D721Med (cell line): ENCODE measurements at places on chromosomes 6 and 20.

DNA sequence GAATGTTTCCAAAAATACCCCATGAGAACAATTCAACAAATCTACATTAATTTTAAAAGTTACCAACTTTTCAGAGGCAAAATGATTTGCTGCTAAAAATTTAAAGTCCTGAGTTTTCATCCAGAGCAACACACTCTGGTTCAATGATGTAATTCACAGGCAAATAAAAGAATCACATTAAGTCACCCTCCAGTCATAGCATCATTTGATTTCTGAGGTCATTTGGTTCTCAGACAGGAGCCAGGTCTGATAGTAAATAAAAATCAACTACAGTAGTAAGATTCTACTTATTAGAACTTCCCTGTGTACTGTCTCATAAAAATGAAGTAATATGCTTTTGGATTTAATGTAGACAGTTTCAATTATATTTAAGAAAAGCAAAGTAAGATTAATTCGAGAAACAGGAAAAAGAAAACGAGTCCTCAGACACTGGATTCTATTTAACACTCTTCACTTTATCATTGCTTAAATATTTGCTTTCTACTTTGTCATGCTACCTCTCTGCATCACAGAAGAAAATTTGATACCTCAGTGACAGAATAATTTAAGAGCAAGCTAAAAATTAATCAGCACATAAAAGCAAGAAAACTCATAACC lies 25.8 kb downstream of the MAP7 start:
- DNase-seq: no peak

DNA sequence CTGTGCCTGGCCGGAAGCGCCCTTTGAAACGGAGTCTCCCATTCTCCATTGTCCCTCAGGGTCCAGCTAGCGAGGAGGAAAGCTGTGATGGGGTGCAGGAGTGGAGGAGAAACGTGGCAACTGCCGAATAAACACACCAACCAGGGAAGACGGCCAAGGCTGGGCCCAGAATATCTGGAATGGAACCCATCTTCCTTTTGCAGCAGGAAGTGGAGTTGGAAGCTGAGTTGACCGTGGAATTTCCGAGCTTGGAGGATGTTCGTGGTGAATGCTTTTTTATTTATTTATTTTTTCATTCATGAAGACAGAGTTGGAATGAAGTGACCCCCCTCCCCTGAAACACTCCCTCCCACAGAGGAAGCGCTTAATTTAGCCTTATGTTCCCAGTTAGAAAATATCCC lies 105.6 kb upstream of the RNF24 start:
- DNase-seq: no peak

DNA sequence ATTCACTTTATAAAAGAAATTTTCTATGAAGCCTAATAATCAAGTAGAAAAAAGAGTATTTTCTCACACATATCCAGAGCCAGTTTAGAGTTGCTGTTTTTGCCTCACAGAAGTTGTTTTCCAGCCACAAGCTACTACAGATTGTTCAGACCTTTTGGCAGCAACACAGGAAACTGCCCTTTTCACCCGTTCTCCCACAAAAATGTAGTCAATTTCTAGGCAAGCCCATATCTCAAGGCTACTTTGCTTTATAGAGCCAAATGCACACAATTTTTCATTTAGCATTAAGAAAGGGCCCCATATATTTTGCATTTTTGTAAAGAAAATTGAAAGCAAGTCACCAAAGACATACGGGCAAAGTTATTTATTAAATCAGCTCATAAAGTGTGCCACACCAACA lies 49.5 kb downstream of the EPB41L2 start:
- no peak for DNase-seq

GRCh38 chr6:116616737-116617053 lies 416 bp downstream of the RSPH4A start:
- DNase-seq: no peak

GRCh38 chr6:63635588-63636517 lies at the start of gene PHF3:
Gene PHF3 (plus strand): TSS chr6:63635802. CDS start chr6:63646552, 10,750 bp downstream.
- DNase-seq: peak; percentile 52

DNA sequence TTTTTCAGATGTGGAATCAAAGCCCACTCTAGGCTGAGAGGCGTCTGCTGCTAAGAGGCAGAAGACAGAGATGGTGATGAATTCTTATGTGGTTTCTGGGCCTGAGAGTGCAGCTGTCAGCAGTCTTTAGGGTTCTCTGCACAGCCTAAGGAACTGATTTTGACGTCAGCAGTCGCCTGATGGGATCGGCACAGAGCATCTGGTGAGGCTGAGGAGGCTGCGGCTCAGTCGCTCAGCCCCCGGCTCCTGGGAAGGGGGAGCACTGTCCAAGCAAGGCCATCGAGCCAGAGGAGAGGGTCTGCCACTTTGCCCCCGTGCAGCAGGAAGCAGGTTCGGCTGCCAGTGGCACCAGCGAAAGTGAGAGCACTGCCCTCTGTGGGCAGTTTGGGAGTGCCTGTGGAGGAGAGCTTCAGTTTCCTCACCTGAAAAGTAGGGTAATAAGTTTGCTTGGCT lies 92.5 kb downstream of the TCP11 start:
- peak; percentile 47 for DNase-seq

GRCh38 chr20:11057624-11058023 lies 383.8 kb upstream of the JAG1 start:
- DNase-seq: no peak

DNA sequence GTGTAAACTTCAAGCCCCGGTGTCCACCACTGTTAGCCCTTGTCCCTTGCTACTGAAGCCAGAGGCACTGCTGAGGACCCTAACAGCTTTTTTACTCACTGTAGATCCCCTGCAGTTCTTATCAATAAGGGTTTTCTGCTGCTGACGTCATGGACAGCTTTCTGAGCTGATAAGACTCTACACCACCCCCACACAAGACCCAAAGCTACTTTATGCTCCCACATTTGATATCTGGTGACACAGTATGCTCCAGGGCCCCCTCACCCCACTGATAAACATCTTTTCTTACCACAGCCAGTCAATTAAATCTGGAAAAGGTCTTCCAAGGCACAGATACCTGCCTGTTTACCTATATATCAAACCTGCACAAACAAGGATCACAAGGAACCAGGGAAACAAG lies 65.3 kb downstream of the NUS1 start:
- no peak for DNase-seq

GRCh38 chr20:59940956-59941294 lies 736 bp downstream of the FAM217B start:
- no peak for DNase-seq

DNA sequence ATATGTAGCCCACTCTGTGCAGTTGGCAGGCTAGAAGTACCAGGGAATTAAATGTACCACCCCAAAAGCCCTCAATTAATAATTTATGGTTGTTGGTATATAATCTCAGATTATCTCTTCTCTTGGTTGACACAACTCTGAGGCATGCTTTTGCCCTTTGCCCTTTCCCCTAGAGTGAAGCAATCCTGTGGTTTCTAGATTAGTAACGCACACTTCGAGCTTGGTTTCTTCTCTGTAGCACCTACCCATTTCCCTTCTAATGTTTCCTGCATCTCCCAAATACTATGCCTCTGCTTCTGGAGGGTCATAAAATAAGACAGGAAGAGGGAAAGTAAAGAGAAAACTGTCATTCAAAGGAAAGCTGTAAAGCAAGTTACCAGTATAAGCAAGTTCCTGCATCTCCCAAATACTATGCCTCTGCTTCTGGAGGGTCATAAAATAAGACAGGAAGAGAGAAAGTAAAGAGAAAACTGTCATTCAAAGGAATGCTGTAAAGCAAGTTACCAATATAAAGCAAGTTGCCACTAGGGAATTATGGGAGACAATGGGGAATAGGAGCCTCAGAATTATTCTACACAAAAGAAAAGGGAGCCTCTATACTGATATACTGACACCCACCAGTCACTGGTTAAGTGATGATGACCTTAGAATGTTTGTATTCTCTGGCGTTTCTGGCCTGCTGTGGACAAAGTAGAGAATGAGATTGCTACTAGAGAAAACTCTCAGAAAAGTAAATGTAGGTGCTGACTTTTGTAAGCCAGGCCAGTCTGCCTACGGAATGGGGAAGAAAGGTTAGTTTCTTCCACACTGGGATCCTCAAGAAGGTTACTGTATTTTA lies 862.6 kb upstream of the MAN1A1 start:
- no peak for DNase-seq

DNA sequence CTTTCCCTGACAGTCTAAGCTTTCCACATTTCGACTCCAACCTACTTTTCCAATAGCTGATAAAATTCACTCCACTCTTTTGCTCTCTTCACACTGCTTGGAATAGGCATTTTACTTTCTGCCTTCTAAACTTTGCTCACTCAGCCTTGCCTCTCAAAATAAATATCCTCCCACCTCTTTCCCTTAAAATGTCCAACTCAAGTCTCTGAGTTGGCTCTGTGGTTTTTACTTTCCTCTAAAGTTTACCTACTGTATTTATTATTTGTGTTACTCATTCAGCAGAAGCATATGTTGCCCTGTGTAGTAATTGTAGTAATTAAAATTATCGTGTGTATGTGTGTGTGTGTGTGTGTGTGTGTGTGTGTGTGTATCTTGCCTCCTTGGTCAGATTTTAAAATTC lies 20.0 kb upstream of the CDYL start:
- no peak for DNase-seq

DNA sequence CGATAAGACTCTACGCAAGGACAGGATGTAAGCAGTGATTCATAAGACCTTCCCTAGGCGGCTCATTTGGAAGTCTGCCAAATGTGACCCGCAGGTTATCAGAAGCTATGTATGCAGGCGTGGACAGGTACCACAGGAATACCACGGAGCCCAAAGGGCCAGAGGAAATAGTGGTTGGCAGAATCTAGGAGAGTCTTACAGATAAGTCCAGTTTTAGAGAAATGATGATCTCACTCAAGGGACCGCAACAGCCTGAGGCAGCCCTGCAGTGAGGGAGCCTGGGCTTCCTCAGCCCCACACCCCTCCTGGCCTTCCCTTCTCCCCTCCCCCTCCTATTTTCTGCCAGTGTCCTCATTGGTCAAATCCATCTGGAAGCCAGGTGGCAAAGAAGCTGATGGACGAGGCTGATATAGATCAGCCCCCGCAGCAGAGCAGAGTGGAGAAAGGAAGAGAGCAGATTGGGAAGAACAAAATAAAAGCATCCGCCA lies 110.6 kb downstream of the FNDC1 start:
- no peak for DNase-seq

GRCh38 chr20:34332262-34332920 lies 29.2 kb upstream of the AHCY start:
- no peak for DNase-seq
